Stimulated activated CD4-positive, alpha-beta T cell treated with anti-CD3 and anti-CD28 coated beads, TNF-alpha, amount 100 ng/mL, for 1 hour (primary cell): ENCODE measurements at places on chromosomes 6 and 20.

DNA sequence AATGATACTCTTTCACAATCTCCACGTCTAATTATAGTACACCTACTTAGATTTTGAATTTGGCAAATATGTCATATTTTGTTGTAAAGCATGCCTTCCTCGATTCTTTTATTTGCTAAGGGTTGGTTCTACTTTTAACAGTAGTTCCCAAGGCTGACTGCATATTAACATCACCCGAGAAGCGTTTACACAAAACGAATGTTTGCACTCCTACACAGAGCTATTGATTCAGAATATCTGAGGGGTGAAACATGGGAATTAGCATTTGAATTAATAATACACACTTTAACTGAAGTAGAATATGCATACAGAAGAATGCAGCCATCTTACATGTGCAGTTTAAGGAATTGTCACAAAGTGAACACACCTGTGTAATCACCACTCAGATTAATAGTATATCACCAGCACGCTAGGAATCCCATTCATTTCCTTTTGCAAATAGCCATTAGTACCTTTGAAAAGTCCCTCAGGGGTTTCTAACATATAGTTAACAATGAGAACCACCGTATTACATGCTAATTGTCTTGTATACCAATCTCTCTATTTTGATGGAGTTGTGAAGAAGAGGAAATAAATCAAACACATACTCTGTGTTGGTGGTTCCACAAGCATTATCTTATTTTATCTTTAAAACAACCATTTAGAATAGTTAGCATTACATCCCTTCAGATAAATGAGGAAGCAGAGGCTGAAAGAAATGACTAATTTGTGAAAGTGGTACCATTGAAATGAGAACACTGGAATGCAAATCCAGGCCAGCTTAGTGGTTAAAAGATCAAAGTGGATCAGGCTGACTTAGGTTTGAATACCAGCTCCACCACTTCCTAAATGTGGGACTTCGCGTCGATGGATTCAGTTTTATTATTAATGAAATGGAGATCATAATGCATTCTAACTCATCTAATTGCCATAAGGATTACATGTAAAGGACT is 317.6 kb downstream of the HDGFL1 start:
- no peak for DNase-seq

- no peak for DNase-seq
Measured at GRCh38 chr6:53359843-53360092, 11.0 kb upstream of the ELOVL5 start.

DNA sequence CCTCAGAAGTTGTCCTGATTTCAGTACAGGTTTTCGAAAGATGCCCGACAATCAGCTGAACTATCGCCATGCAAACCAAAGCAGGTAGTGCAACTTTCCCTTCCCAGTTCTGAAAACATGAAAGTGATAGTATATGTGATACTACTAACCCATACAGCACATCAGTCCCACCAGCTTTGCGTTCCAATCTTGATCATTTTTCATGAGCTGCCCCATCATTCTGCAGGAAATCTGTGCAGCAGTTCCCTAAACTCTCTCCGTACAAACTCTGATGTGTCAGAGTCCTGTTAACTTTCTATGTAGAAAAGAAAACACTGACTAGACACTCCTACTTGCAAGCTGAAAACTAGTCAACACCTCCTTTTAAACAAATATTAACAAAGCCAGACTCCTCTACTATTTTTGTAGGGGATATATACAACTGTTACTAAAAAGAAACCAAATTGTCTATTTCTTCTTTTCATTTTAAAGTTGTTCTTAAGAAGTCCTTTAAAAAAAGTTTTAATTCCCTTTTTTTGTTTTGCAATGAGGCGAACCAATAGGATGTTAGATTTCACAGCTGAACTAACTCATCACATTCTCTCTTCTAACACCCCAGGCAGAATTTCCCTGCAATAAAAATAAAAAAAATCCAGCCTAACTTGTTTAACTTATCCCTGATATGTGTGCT is 99.6 kb upstream of the DST start:
- no peak for DNase-seq

DNA sequence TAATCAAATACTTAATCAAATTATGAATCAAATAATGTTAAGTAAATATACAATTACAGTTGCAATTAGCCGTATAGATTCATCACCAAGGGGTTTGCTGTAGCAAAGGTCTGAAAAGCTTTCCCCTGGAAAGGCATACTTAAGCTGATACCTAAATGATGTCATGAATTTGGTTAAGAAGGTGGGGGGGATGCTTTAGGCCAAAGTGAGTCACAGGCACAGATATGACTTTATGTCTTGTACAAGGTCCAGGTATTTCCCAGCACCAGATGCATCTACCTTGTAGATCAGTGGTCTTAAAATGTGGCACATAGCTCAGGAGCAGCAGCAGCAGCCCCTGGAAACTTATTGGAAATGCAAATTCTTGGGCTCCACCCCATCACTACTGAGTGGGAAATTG is 557.3 kb upstream of the CDH4 start:
- no peak for DNase-seq

- DNase-seq, result no peak
Measured at GRCh38 chr20:45318948-45319347, 10.8 kb upstream of the MATN4 start.

GRCh38 chr6:63636518-63637021 is 968 bp downstream of the PHF3 start:
- DNase-seq, result peak; percentile 4

DNA sequence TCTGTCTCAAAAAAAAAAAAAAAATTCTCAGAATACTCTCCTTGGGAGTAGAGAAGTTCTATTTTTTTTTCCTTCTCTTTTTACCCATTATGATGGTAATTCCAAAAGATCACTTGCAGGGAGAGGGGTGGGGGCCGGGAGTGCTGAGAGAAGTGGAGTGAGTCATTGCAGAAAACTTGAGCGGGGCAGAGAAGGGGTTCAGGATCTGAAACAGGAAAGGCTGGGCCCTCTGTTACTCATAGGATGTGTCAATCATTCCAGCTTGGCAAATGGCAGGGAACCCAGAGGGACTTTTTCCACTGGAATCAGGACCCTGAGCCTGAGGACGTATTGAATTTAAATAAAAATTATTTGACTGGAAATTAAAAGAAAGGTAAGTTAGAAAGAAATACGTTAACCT is 111.4 kb upstream of the ARMC2 start:
- no peak for DNase-seq

GRCh38 chr20:59628171-59628570 is 23.8 kb downstream of the PHACTR3 start:
- no peak for DNase-seq

GRCh38 chr6:53543359-53544216 is 1.3 kb downstream of the GCLC start:
- no peak for DNase-seq

- no peak for DNase-seq
Measured at GRCh38 chr6:135243871-135244796, 63.0 kb downstream of the MYB start.

- no peak for DNase-seq
Measured at GRCh38 chr6:3902871-3903648, 53.9 kb downstream of the FAM50B start.

- no peak for DNase-seq
Measured at GRCh38 chr6:150377211-150377781, 8.5 kb downstream of the IYD start.

DNA sequence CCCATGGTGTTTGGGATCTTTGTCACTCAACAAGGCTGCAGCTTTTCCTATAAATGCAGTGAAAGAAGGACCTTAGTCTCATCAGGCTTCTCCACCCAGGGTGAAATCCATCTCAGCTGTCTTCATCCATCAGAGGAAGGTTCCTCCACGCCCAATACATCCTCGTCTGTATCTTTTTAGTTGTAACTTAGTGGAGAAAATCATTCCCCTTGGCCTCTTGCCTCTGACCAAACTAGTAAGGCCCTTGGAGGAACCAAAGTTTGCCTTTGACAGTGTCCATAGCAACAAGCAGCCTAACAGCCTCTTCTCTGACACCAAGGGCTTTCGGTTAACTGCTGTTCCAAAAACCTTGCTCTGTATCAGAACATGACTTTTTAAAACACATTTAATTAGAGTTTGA is 230.3 kb upstream of the ECI2 start:
- no peak for DNase-seq

GRCh38 chr20:9949563-9949962 is 85.2 kb upstream of the ANKEF1 start:
- no peak for DNase-seq

- DNase-seq, result no peak
Measured at GRCh38 chr20:18019068-18019467, 38.6 kb downstream of the OVOL2 start.

DNA sequence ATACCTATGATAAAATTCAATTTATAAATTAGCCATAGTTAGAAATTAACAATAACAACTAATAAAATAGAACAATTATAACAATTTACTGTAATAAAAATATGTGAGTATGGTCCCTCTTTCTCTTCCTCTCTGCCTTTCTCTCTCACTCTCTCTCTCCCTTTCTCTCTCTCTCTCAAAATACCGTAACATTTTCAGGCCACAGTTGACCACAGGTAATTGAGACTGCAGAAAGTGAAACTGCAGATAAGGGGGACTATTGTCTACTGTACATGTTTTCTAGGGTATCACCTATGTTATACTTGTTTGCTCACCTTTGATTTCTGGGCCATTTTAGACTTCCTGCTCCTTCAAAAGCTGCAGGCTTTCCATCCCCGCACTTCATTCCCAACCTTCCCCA is 46.8 kb downstream of the LY86 start:
- no peak for DNase-seq

DNA sequence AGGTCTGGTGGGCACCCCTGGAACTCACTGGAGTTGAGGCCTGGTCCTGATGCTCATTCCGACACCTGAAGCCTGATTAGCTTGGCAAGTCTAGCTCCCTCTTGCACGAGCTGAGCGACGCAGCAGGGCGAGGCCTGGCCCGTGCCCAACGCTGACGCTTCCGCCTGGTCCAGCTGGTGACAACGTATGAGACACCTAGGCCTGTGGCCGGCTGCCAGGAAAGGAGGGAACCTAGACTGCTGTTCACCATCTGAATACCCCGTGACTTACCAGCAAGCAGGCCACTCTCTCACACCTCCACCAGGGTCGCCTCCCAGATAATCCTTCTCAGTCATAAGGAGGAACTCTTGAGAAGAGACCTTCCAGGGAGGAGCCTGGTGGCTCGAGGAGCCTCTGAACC is 24.5 kb downstream of the YTHDF1 start:
- no peak for DNase-seq

DNA sequence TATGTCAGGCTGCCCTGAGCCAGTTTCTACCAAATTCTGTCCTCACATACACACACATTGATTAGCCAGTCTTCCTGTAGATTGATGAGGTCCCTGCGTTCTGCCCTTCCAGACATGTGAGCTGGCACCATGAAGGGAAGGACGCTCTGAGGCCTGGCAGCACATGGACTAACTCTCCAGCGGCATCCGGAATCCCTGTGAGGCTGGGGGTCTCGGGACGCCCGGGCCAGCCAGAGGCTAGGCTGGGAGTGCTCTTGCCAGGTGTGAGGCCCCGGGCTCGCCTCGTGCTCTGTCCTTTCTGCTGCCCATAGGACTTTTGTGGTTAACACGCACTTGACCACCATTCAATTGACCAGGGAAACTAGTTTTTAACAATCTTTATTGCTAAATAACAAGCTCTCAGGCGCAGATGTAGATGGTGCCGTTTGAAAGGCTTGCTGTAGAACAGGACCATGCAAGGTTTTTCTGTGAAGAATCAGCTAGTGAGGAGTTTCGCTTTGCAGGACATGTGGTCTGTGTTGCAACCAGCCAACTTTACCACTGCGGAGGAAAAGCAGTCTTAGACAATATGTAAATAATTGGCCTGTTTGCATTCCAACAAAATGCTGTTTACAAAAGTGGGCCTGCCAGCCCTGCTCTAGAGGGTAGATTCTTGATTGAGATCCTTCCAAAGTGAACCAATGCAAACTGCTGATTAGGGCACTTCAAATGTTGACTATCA is 29.3 kb downstream of the FOXF2 start:
- no peak for DNase-seq

GRCh38 chr6:100512203-100512862 is 47.6 kb upstream of the SIM1 start:
- no peak for DNase-seq

DNA sequence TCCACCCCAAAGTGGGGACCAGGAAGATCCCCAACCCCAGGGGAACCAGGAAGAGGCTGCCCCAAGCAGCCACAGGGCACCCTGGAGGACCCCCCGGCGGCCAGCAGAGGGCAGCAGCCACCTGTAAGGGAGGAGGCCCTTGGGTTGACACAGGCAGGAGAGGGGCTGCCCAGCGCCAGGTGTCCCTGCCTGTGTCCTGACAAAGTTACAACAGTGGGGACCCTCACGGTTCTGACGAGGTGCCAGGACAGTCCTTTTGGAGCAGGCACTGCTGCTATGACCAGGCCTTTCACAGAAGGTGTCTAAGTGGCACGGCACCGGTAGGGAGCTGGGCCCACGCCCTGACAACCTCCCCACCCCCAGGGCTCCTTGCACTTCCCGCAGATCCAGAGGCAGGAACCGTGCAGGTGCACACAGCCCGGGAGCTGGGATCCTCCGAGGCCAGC is 176.7 kb downstream of the BMP7 start:
- no peak for DNase-seq

DNA sequence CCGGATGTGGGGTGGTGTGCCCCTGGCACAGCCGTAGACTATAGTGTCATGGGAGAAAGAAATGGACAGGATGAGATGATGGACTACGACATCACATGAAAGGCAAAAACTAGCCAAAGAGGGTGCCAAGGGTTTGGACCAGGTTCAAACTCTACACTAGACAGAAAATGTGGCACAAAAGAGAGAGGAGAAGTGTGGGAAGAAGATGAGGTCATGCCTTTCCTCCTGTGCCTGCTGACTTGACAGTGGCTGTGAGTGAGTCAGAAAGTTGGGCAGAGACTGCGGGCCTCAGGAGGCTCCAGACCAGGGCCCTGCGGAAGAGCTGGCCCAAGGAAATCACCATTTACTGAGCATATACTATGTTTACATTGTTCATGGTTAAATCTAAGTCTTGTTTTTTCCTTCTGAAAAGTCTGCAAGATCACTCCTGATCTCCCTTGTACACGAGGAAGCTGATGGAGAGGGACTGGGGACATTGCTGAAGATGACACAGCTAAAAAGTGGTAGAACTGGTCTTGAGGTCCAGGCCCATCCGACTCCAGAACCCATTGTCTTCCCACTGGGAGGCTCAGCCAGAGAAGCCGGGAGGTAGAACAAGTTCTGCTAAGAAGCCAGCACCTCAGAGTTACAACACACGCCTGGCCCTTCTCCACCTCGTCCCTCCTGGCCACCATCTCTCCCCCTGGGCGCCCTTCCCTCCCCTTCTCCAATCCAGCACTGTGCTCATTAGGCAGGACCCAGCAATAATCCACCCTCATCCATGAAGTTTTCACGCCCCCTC is 35.6 kb downstream of the CNKSR3 start:
- DNase-seq, result no peak

- DNase-seq, result no peak
Measured at GRCh38 chr20:47124181-47124717, 229.6 kb downstream of the EYA2 start.

GRCh38 chr6:165653607-165654006 is 9.4 kb downstream of the PDE10A start:
- DNase-seq, result no peak

DNA sequence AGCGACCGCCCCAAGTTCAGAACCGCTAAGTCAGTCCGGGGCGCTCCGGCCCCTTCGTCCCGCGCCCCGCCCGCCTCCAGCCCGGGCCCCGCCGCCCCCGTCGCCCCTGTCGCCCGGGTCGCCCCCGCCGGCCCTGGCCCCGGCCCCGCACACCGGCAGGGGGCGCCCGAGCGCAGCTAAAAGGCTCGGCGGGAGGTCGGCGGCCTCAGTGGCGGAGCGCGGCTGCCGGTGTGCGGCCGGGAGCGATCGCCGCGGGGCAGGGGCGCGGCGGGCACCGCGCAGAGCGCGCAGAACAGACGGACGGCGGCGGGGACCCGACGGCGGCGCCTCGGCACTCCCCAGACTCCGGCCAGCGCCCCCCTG is at the start of gene FNDC1:
Gene FNDC1 (plus strand): TSS at position 208 of the 363 bp plus-strand sequence. CDS start 197 bp downstream, outside the sequence.
- DNase-seq, result no peak

- no peak for DNase-seq
Measured at GRCh38 chr6:149701714-149702113, 16.2 kb downstream of the LATS1 start.
